Mesendoderm (in vitro differentiated cells): ENCODE measurements at places on chromosomes 3 and 15.

- DNase-seq, result no peak
These were observed 80.2 kb downstream of the SEC22A start for GRCh38 chr3:123281929-123282328.

GRCh38 chr15:29611057-29611456 lies 211.2 kb downstream of the TJP1 start:
- peak; percentile 50 for DNase-seq

DNA sequence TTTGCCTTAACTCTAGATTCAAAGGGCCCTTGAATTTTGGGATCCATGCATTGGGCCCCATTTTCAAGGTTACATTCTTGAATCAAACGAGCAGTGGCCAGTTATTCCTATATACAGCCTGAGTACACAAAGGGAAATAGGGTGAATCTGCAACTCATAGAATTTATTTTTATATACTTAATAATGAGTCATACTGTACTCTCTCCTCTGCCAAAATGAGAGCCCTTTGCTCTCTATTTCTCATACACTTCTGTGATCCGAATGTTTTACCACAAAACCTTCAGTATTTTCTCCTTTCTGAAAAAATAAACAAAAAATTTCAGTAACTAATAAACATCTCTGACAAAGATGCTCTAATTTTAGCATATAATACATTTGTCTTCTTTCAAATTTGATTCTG lies 116.7 kb downstream of the SERPINI1 start:
- no peak for DNase-seq

- no peak for DNase-seq
These were observed 14.3 kb downstream of the BCL2L10 start for GRCh38 chr15:52098323-52098722.

DNA sequence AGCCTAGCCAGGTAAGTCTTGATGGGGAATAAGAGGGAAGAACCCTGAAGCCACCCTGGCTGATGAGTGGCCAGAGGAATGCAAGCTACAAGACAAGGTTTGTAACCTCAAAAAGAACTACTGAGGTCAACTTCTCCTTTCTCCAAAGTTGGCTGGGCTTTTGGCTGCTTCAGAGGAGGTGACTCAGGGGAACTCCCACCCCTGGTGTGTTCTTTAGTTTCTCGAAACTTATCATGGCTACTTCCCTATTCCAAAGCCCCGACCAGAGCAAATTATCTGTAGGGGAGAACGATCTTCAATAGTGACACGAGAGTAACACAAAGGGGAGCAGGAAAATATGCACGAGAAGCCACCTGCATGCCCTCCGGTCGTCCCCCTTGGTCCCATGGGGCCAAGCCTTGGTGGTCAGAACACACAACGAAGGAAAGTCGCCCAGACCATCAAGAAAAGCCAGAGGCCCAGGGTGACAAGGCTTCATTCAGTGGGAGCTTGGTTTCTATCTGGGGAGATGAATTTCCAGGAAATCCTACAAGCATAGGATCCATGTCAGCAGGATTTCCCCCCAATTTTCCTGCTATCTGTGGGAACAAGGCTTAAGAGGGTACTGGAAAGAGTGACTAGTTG lies 6.5 kb upstream of the BCL2A1 start:
- DNase-seq, result no peak

DNA sequence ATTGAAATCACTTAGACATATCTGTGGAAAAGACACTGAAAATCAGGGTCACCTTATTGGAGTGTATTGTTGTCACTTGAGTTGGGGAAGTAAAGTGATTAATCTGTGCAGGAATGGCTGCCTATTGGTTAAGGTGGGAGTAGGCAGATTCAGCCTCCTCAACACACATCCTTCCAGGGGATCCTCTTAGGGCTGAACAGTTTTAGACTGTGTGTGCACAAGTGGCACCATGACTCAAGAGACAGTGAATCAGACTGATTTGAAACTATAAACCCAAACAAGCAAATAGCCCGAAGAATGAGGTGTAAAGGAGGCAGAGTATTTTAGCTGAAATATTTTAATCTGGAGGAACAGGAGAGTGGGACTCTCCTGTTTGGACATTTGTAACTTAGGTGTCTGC lies 4.9 kb downstream of the ABHD17C start:
- no peak for DNase-seq

GRCh38 chr15:77235566-77235965 lies 164.7 kb upstream of the TSPAN3 start:
- DNase-seq, result no peak

GRCh38 chr15:86624261-86625036 lies 544.8 kb downstream of the AGBL1 start:
- DNase-seq, result peak; percentile 96

GRCh38 chr3:43913036-43913948 lies 222.6 kb downstream of the ABHD5 start:
- DNase-seq, result no peak

GRCh38 chr3:109707617-109708016 lies 370.3 kb upstream of the DPPA4 start:
- no peak for DNase-seq

DNA sequence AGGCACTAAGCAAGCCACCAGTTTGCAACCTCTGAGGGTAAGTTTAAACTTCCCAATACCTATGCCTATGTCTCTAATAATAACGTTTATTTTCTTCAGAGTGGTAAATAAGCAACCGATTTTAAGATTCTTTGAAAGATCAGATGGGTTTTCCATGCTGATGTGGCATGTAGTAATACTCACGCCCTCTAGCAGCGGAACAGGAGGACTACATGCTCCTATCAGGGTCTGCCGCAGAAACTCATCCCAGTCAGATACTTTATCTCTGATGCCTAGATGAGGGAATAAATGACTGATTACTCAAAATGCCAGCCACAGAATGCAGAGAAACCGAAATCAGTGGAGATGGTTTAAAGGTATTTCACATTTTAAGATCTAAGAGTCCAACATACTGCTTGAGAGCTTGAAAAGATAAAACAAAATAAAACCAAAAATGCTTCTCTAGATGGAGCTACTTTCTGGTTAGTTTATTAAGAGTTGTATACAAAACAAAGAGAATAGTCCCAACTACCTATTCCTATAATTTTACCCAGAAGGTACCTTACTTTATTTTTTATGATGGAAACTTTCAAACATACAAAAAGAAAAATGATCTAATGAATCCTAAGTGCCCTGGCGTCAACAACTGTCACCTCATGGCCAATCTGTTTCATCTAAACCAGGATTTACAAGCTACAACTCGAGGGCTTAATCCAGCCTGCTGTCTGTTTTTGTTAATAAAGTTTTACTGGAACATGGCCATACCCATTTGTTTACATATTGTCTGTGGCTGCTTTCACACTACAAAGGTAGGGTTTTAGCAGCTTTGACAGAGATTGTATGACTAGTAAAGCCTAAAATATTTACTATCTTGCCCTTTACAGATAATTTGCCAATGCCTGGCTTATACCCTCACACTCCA lies 37.5 kb upstream of the STIMATE start:
- peak; percentile 66 for DNase-seq

- no peak for DNase-seq
These were observed 21.1 kb downstream of the ATRIP start for GRCh38 chr3:48467473-48468267.

GRCh38 chr3:176554264-176554663 lies 643.0 kb downstream of the TBL1XR1 start:
- peak; percentile 31 for DNase-seq

DNA sequence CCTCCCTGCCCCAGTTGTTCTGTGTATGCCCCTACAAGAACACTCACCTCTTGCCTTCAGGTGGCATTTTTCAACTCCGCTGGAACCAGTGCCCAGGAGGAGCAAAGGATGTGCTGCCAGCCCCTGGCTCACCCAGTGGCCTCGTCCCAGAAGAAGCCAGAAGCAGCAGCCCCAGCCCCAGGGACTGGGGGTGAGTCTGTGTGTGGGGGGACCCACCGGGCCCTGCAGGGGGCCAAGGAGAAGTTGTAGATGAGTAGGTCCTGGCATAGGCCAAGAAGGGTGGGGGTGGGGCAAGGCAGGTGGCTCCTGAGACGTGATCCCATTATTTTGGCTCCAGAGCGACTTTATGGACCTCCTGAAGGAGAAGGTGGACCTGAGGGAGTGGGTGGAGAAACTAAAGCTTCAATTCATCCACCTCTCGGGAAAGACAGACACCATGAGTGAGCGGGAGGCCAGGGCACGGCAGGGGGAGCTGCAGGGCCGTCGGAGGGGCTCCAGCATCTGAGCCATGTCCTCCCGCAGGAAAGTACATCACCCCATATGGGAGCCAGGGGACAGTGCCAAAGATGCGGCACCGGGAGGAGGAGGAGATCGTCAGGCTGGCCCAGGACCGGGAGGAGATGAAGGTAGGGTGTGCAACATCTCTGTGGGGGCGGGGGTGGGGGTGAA lies 29.3 kb downstream of the NGRN start:
- DNase-seq, result no peak

GRCh38 chr3:87196879-87197278 lies 30.2 kb upstream of the CHMP2B start:
- peak; percentile 36 for DNase-seq

- no peak for DNase-seq
These were observed 215.9 kb upstream of the TPRG1 start for GRCh38 chr3:188955919-188956318.

- no peak for DNase-seq
These were observed 62.3 kb downstream of the LDHAL6B start for GRCh38 chr15:59268852-59269407.

DNA sequence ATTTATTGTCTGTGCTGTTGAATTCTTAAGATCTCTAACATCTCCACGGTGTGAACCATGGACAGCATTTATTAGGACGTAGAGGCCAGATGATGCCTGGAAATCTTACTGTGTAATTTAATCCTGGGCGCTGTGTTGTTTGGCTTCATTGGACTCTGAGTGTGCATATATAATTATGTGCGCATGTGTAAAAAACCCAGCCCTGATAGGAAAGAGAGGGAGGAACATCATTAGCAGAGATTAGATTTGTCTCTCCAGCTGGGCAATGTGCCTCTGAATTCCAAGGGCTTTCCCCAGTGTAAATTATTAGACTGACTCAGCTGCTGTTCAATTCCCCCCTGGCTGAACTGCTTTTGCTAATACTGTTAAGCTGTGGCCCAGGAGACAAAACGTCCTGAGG lies 39.6 kb downstream of the MAP3K13 start:
- no peak for DNase-seq

- DNase-seq, result no peak
These were observed 926 bp upstream of the SKOR1 start for GRCh38 chr15:67824197-67824968.

- DNase-seq, result no peak
These were observed 477.2 kb upstream of the CFAP20DC start for GRCh38 chr3:59526999-59527398.

DNA sequence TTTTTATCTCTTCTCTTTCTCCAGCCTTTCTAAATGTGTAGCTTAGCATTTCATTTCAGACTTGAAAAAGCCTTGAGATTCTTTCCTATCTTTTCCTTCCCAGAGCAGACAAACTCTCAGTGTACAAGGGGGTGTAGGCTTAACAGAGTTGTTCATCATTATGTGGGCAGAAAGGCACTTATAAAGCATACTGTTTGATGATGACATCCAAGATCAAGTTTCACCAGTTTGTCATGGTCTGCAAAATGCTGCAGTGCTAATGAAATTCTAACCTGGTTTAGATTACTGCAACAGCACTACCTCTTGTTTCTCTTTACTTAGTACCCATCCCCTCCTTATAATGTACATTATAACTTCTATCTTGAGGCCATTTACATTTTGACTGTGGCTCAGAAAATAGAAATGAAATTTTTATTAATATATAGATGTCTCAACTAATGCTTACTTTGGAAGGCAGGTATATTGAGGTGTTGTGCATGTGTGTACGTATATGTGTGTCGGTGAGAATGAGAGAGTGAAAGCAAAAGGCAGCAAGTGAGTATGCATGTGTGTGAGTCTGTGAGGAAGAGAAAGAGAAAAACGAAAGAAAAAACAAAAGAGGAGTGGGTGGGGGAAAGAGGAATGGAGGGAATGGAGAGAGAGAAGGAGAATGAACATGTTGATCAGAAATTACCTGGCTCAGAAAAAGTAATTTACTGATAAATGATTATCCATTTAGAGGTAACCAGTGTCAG lies 1043.6 kb downstream of the TUSC7 start:
- DNase-seq, result no peak

DNA sequence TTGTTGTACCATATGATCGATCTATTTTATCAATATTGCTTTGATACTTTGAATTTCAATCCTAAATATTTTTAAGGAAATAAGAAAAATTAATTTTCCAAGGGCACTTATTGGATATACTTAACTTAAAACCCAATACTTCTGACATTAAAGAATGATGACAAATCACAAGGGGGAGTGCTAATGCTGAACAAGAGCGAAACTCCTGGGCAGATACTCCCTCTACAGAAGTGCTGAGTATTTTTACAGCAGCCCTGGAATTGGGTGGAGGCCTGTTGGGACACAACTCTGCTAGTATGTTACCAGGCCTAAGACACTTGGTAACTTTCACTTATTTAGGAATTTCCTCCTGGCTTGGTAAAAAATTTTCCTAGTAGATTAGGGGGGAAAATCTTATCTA lies 46.2 kb downstream of the DENND6A start:
- peak; percentile 37 for DNase-seq

- DNase-seq, result no peak
These were observed 262.6 kb downstream of the ABHD5 start for GRCh38 chr3:43953380-43953779.

- DNase-seq, result peak; percentile 42
These were observed 311.4 kb downstream of the TBC1D5 start for GRCh38 chr3:17431004-17431403.

GRCh38 chr3:141738891-141739363 lies 829 bp downstream of the RNF7 start:
- DNase-seq, result peak; percentile 45

- no peak for DNase-seq
These were observed 392.4 kb upstream of the ALCAM start for GRCh38 chr3:104974316-104974715.

GRCh38 chr3:5014391-5014790 lies 35.2 kb downstream of the BHLHE40 start:
- DNase-seq, result no peak

- no peak for DNase-seq
These were observed 51.6 kb upstream of the ARL6 start for GRCh38 chr3:97712919-97713318.

GRCh38 chr15:72358650-72359171 lies 17.1 kb downstream of the HEXA start:
- no peak for DNase-seq

GRCh38 chr3:9208605-9209152 lies 40.8 kb downstream of the SRGAP3 start:
- DNase-seq, result no peak

DNA sequence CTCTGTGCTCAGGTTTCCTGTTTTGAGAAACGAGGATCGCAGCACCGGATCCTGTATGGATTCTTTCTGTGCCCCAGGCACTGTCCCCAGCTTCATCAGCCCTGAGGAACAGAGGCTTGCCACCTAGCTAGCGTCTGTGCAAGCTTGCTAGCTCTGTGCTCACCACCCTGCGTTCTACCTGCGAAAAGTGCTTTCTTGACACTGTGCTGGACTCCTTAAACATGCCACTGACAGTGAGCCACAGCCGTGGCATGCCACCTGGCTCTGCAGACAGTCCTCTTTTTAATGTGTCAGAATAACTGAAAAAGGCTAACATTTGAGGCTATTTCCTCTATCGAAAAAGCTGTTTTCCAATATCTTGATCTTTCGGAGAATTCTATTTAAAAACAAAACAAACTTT lies 1.4 kb downstream of the PGPEP1L start:
- no peak for DNase-seq
